ENCODE measurements at places on chromosomes 1 and 21. TPM values are rescaled to one million over a fixed set of nuclear protein-coding genes. Genes with fewer than 3 reads are reported as not detected.

Gene SAMD13
- 1.3 TPM for total RNA-seq

Gene KLF17
- total RNA-seq, result 0.08 TPM

Gene OR2L13
- total RNA-seq, result not detected

Gene MCOLN2
- total RNA-seq, result 1.2 TPM

Gene MMP23B
- 73.4 TPM for total RNA-seq

Gene ZNF695
- total RNA-seq, result 1.5 TPM

Gene OLFML2B
- total RNA-seq, result 2.2 TPM

Gene KIF14
- 2.2 TPM for total RNA-seq

Gene LYSMD1
- total RNA-seq, result 16.2 TPM

Gene ADGRB2
- total RNA-seq, result 10.5 TPM

Gene PRDM16
- 3.9 TPM for total RNA-seq

Gene C1orf210
- 43.9 TPM for total RNA-seq

Gene AADACL3
- 0.10 TPM for total RNA-seq

Gene TNNT2
- total RNA-seq, result 25.9 TPM

Gene MR1
- total RNA-seq, result 8.9 TPM

Gene TMEM52
- total RNA-seq, result 3.6 TPM

Gene ZFP69B
- 3.2 TPM for total RNA-seq

Gene GPR3
- total RNA-seq, result 0.32 TPM

Gene CTSE
- 66.4 TPM for total RNA-seq

Gene KCNN3
- total RNA-seq, result 0.36 TPM

Gene GFI1
- total RNA-seq, result 0.10 TPM

Gene S100A13
- total RNA-seq, result 82.0 TPM

Gene PRELP
- 0.84 TPM for total RNA-seq

Gene HHAT
- total RNA-seq, result 6.3 TPM

Gene ORC1
- total RNA-seq, result 3.1 TPM

Gene RPTN
- not detected for total RNA-seq

Gene PLEKHA6
- 31.5 TPM for total RNA-seq

Gene VWA5B1
- 0.24 TPM for total RNA-seq

Gene SETSIP
- total RNA-seq, result not detected

Gene FABP3
- total RNA-seq, result 23.9 TPM

Gene IFI44L
- total RNA-seq, result 2.6 TPM

Gene CA6
- total RNA-seq, result not detected

Gene WDR26
- 63.4 TPM for total RNA-seq

Gene ERICH3
- total RNA-seq, result 0.47 TPM

Gene IGSF9
- 8.2 TPM for total RNA-seq

Gene CACYBP
- 100 TPM for total RNA-seq

Gene C1orf105
- 0.23 TPM for total RNA-seq

Gene SV2A
- 5.0 TPM for total RNA-seq

Gene L1TD1
- total RNA-seq, result 0.77 TPM

Gene CD84
- 0.60 TPM for total RNA-seq

Gene ST6GALNAC3
- total RNA-seq, result 40.5 TPM

Gene ASTN1
- total RNA-seq, result 1.1 TPM

Gene ETV3L
- total RNA-seq, result not detected

Gene AURKAIP1
- 105 TPM for total RNA-seq

Gene SLC45A3
- total RNA-seq, result 10.0 TPM

Gene SLC26A9
- total RNA-seq, result 0.13 TPM

Gene STUM
- 0.16 TPM for total RNA-seq

All from hepatocyte (in vitro differentiated cells).